ENCODE measurements at places on chromosomes 5 and 9.

DNA sequence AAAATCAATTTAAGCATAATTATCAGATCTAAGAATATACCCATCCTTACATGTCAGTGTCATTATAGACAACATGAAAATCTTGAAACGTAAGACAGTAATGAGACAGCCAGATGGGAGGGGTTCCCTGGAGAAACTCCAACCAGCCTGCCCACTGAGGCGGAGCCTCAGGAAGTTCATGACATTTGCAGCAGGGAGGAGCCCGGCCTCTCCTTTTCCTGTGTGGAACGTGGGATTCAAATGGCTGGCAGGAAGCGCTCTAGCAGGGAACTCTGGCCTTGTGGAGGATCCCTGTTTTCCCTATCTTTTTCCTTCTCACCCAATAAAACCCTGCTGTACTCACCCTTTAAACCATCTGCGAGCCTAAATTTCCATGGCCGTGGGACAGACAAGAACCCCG lies 176.6 kb upstream of the KCNN2 start:
- DNase-seq, result no peak

DNA sequence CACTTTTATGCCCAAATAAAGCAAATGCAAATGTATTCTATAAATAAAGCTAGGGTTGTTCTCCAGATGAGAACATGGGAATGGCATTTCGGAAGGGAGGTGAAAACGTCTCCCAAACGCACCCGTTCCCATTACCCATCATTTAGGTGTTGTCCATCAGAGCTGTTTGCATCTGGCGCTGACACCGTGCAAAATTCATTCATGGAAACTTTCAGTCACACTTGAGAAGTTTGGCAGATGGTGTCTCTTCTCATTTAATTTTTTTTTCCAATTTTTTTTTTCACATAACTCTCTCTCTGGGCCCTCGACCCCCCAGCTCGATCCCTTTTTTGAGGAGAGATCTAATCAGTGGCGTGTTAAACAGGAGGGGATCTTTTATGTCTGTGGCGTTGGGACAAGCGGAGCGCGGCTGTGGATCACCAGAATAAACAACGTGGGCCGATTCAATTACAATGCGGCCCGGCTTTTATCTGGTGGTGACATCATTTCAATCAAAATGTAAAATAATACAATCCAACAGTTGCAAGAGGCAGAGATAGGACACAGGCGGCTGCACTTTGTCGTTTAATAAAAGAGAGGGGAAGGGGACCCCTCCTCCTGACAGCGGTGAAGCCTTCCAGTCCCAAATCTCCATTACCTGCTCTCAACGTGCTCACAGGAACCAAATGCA lies 246.1 kb upstream of the IRX4 start:
- DNase-seq, result no peak

GRCh38 chr5:173764332-173765028 lies 123.7 kb upstream of the CPEB4 start:
- peak; percentile 96 for DNase-seq

DNA sequence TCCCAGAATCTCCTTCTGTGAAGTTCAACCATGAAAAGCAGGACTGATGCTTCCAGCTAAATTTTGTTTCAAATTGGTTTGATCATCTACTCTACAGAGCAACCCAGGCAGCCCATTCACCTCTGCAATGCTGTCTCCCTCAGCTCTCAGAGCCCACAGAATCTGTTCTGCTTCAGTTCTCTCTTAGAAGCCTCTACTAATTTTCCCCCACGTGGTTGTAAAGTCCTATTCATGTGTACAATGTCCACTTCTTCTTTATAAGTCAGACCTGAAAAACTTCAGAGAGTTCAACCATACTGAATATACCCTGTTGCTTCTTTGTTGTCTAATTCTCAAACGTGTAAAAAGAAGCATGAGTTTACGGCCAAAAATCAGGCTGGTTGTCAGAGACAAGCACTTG lies 21.3 kb upstream of the FAM13B start:
- DNase-seq, result no peak

- DNase-seq, result no peak
Observed at GRCh38 chr5:146179696-146180095, 2.8 kb downstream of the LARS1 start.

DNA sequence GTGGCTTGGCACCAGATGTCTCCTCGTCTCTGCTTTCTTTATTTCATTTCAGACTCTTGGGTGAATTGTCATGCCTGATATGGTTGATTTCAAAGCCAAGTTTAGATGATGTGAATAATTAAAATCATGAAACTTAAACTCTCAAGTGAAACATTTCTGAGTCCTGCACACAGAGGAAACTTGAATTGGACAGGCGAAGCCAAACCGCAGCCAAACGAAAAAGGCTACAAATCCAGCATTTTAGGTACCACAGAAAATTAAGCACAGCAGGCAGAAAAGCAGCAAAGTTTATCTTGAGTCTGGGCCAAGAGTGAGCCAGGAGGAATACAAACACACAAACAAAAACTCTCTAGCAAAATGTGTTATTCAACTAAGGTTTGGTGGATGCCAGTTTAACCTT lies 659.8 kb upstream of the KLF4 start:
- no peak for DNase-seq

DNA sequence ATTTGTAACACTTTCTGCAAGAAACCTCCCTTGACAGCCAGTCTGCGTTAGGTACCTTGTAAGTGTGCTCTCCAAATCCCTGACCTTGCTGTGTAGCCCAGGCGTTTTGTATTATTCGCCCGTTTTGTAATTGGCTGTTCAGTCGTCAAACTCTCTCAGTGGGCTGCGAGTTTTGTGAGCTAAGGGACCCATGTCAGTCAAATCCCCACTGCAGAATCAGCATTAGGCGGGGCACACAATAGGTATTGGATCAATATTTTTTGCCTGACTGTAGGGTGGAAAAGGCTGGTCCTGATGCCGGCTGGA lies 665 bp downstream of the DNAJC18 start:
- no peak for DNase-seq

GRCh38 chr9:123345567-123345955 lies 10.4 kb upstream of the CRB2 start:
- no peak for DNase-seq

DNA sequence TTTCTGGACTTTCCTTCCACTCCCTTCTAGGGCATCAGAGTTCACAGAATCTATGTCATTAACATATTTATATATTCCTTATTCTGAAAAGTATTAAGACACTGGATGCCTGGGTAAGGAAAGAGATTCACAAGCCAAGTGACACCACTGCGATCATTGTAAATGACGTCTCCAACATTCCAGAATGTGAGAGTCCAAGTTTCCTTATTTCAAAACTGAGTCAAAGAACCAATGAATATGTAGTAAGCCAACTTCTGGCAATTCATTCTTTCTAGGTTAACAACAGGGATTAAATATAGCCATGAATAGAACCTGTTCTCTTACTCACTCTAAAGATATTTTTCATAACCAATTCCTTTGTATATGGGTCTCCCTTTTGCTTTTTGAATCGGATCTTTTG lies 18.1 kb downstream of the RAI14 start:
- no peak for DNase-seq

DNA sequence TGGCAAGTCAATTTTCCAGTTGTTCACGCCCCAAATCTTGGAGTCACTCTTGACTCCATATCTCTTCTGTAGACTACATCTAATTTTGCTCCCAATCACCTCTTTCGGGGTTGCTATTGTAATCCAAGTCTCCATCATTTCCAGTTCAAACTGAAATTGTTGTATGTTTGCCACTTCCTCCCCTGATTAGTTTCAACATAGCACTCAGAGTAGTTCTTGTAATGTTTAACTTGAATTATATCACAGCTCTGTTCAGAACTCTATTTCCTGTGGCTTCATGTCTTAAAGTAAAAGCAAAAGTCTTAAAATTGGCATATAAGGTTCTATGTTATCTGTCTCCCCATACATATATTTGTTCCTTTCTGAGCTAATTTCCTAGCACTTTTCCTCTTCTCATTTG lies 348.5 kb upstream of the RIOK2 start:
- no peak for DNase-seq

DNA sequence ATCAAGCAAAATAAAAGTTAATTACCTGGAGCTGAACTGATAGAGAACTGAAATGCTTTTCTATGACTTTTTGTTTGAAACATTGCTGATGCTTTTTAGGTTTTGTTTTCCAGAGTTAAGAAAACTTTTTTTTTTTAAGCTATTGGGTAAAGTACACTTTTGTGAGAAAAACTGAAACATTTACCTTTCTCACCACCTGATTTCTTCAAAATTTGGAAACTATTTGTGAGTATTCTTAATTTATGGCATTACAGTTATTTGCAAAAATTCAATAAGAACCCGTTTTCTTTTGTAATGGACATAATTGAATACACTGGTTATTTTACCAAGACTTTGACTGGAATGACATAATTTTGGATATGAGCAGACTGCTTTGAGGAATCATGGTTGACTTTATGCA lies 6.6 kb downstream of the C9orf153 start:
- DNase-seq, result no peak

GRCh38 chr5:149485655-149486615 lies 65.3 kb downstream of the CSNK1A1 start:
- peak; percentile 63 for DNase-seq
